ENCODE measurements at places on chromosomes 7 and 10. TPM values are rescaled to one million over a fixed set of nuclear protein-coding genes. Genes with fewer than 3 reads are reported as not detected.

Gene IPMK
- polyA plus RNA-seq, result 2.5 TPM

Gene GUSB
- 42.6 TPM for polyA plus RNA-seq

Gene ARHGAP21
- polyA plus RNA-seq, result 105 TPM

Gene CTAGE4
- not detected for polyA plus RNA-seq

Gene KNDC1
- polyA plus RNA-seq, result 0.11 TPM

- DNase-seq, result no peak
Measured at GRCh38 chr10:114064151-114065048, 20.7 kb downstream of the ADRB1 start.

GRCh38 chr10:112448888-112449287 is 1.9 kb downstream of the VTI1A start:
- no peak for DNase-seq

GRCh38 chr7:89666136-89666835 is 488.0 kb upstream of the STEAP1 start:
- DNase-seq, result no peak

GRCh38 chr10:96290368-96291133 is 13.7 kb upstream of the DNTT start:
- DNase-seq, result no peak

DNA sequence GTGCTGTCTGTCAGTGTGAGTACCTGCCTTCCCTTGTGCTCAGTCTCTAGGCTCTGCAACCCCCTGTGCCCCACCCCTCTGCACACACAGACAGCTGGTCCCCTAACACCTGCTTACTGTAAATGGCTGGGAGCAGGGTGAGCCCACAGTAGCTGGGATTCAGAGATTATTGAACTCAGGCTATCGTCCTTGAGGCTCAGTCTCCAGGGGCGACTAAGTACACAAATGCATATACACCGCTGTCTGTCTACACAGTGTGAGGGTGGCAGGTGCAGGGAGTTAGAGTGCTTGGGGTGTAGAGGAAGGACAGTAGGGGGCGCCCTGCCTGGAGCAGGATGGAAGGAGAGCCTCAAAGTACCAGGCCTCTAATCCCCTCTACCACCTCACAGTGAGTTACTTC is 12.9 kb downstream of the UPP1 start:
- no peak for DNase-seq

DNA sequence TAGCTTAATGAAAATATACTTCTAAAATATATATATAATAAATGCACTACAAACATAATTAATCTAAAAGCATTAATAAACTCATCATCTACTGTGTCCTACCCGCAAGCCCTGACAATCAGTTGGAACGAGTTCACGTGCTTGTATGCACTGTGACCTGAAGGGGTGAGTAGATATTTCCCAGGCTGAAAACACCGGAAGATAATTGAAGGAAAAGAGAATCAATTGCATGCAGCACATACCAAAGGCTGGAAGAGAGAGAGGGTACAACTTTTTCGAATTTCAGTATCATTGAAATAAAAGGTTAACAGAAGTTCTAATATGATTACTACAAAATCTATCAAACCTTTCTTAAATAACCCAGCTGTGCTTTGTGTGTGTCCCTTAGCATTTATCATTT is 94.6 kb downstream of the SEMA3C start:
- no peak for DNase-seq

All from fibroblast of lung (primary cell).